GM04503 (cell line): ENCODE measurements at places on chromosomes 11 and 22.

- DNase-seq: no peak
Observed at GRCh38 chr11:65132988-65133700, 1.2 kb downstream of the SYVN1 start.

DNA sequence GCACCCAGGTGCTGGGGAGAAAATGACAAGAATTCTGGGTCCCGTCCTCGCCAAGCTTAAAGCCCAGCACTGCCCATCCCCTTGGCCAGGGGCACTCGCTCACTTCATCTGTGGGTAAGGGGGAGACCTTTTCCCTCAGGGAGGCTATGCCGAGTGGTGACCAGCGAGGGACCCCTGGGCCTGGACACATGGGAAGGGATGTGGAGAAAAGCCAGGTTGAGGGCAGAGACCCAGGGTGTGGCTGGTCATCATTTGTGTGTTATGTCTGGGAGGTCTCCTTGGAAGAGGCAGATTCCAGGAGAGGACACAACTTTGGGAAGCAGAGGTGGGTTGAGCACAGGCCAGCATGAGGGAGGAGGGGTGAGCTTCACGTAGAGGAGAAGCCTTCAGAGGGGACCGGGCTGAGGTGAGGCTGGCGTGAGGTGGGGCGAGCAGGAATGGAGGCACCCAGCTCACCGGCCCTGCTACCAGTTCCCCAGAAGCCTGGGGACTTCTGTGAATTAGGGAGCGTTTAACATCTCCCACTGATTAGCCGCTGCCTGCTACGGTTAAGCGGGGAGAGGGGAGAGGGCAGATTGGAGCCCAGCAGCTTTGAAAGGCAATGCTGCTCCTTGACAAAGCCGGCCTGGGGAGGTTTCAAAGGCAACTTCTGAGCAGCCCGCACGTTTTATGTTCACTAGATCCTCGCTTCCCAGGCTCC, 25.8 kb upstream of the NECTIN1 start:
- DNase-seq: no peak

- DNase-seq: no peak
Observed at GRCh38 chr11:65420506-65420905, 2.1 kb upstream of the NEAT1 start.

- DNase-seq: no peak
Observed at GRCh38 chr11:117932426-117932825, 3.2 kb upstream of the TMPRSS13 start.

DNA sequence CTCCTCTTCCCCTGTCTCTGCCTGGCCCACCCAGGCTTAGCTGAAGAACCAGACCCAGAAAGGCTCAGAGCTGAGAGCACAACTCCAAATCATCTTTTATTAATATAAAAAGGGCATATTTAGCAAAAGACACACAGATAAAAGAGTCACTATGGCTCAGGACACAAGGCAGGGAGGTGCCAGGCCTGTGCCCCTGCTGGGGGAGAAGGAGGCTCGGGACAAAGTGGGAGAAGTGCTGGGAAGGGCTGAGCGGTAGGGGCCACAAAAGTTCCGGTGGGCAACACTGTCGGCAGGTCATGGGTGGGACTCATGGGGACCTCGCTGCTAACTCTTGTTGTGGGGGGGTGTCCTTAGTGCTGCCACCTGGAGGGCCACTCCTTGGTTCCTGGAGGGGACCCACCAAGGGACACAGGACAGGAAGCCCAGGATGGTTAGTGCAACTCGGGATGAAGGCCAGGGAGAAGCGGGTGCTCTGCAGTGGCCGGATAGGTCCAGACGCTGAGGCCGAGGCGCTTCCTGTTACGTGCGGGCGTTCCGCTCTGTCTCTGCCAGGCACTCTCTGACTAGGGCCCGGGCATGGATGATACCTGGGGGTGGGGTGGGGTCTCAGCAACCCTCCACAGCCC, 1.4 kb upstream of the PITPNM1 start:
- DNase-seq: no peak

- no peak for DNase-seq
Observed at GRCh38 chr11:117900720-117901440, 24.4 kb upstream of the FXYD6 start.

GRCh38 chr11:27650988-27651387, 49.3 kb downstream of the BDNF start:
- no peak for DNase-seq

DNA sequence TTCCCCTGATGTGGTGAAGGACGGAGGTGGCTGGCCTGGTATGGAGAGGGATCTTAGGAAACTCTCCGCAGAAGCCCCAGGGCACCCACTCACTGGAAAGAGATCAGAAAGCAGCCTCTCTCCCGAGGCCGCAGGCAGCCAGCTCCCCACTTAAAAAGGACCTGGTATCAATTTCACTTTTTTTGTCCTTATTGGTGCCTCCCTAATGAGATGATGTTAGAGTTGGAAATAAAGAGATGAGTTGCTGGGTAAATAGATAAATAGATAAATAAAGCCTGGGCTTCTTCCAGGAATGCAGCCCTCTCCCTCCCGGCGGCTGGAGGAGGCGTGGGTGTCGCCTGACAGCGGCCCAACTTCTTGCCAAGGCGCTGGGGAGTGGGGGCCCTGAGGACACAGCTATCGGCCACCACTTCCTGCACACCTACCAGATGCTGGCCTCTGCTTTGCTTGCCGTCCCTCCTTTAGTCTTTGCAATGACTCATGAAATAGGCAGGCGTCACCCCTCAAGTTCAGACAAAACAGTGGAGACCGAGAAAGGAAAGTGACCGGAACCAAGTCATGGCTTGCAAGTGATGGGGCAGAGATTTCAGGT, 42.9 kb downstream of the LINC01488 start:
- DNase-seq: no peak

DNA sequence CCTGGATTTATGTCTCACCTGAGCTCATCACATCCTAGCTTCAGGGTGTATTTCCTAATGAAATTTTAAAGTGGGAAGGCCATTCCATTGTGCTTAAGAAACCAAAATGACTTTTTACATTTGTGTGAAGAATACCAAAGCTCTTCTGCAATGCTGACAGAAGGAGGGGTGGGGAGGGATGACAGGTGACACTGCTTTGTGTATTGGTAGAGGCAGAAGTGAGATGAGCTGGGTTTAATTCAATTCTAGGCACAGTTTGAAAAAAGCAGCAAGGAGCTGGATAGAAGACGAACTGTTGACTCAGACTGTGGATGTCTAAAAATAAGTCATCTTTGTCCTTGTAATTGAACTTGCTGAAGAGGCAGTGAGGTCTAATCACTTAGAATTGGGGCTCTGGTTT, 710.3 kb upstream of the KIRREL3 start:
- no peak for DNase-seq

DNA sequence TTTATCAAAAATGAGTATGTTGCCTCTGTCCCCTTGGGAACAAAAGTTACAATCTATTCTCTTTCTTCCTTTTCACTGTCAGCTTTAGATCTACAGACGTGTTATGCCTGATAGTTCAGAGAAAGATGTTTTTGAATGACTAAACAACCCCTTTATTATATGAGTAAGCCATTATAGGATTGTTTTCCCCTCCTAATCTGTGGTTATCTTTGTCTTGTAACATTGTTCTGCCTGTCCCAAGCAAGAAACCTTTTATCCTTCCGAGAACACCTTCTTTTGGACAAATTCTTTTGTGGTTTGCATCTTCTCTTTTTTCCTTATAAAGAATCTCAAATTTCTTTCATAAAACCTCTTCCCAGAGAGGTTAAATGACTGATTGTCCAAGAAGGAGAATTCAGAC, 208.4 kb downstream of the DDX10 start:
- no peak for DNase-seq

DNA sequence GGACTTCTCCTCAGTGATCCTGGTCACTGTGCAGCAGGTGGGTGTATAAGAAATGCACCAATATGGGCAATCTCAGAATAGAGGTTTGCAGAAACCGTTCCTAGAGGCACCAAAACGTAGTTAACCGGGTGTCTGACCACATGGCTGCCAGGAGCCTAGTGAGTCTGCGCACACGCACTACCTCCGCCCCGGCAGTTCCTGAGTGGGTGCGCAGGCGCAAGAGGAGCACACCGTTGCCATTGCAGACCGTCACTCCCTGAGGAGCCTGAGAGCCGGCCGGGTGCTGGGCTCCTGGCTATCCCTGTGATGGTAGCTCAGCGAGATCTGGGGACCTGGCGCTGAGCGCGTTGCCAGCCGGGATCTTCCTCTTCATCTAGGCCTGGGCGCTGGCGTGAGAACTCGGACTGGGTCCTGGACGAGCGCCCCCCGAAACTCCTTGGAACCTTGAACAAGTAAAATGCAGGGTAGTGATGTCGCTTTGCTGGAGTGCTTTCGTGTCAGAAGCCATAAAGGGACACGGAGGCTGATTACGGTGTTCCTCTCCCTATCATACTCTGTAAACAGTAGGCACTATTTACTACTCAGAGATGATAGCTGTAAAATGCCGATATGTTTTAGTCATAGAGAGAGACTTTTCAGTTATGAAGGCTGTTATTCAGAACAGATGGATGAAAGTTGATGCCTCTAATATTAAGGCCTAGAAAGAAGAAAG, at the start of gene MS4A13:
TSS of gene MS4A13 (plus strand) at position 249 of the 712 bp plus-strand sequence. CDS start 2,692 bp downstream, outside the sequence.
- DNase-seq: no peak

DNA sequence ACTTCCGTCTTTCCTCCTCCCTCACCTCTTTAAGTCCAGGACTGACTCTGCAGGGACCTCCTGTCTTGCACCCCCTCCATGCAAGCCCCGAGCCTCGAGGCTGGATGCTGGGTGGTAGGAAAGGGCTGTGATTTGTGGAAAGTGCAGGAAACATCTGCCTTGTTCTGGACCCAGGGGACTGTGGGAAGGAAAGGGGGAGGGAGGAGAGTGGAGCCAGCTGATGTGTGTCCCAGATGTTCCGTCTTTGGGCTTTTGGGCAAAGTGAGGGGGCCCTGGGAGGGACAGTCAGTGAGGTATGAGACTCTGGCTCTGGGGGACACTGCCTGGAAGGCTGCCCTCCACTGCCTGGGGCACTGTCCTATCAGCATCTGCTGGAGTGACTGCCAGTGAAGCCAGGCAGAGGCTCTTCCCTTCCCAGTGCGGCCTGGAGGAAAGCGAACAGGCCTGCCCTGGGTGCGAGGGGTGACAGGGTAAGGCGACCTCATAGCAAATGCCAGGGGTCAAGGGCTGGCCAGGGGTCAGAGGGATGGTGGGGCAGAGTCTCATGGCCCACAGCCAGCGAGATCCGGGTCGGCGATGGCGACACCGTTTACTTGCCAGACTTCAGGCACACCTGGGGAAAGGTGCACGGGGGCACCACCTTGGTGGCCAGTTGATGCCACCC, 1.7 kb downstream of the MRGPRD start:
- no peak for DNase-seq
